ENCODE measurements at places on chromosomes 2 and 18.

DNA sequence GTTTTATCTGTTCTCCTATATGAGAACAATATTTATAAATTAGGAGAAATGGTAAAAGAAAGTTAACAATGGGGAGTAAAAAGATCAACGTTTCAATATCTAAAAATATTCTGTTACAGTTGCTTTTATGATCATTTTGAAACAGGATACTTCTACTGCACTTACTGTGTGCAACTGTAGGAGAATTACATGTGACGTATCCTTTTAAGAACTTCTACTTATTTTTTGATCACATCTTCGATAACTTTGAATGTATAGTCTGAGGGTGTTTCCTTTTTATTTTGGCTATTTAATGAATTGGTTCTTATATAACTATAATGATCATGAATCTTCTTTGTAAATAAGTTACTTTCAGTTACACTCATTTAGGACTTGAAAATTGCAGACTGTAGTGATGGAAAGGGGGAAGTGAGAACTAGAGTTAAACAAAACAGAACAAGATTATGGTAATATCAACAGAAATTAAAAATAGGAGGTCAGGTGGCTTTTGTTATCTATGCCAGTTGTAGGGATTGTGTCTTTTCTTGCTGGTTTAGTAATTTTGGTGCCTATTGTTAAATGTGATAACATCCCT, 109.9 kb downstream of the MSTN start:
- DNase-seq = no peak

GRCh38 chr2:49286726-49287125, 132.4 kb upstream of the FSHR start:
- no peak for DNase-seq

- no peak for DNase-seq
Observed at GRCh38 chr2:198702796-198703195, 754.9 kb downstream of the SATB2 start.

- DNase-seq = no peak
Observed at GRCh38 chr2:197149546-197149945, 161.0 kb downstream of the ANKRD44 start.

GRCh38 chr2:68435615-68436014, 31.5 kb downstream of the FBXO48 start:
- DNase-seq = no peak

GRCh38 chr2:189273734-189274133, 94.2 kb upstream of the COL5A2 start:
- no peak for DNase-seq

- DNase-seq = no peak
Observed at GRCh38 chr18:39558658-39559057, 1993.1 kb upstream of the CELF4 start.

- DNase-seq = no peak
Observed at GRCh38 chr18:23155537-23155936, 20.3 kb downstream of the CABLES1 start.

DNA sequence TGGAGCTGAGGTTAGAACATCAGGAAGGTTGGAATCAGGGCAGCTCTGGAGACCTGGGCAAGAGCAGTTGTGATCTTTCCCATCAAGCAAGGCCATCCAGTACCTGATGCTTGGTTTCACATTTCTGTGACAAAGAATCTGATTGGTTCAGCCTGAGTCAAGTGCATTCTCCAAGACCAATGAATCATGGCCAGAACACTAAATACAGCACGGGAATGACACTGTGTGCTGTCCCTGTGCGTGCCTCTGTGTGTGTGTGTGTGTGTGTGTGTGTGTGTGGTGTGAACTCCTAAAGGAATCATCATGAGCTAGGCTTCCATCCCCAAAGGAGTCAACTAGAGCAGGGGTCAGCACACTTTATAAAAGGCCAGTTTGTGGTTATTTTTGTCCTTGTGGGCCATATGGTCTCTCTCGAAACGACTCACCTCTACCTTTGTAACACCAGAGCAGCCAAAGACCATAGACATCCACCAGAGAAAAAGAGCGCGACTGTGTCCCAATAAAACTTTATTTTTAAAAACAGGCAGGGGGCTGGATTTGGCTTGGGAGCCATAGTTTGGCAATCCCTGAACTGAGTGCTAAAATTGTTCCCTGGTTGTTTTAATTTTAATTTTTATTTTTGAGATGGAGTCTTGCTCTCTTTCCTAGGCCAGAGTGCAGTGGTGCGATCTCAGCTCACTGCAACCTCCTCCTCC, 99.7 kb downstream of the INHBB start:
- DNase-seq = no peak

- no peak for DNase-seq
Observed at GRCh38 chr18:57895182-57895581, 92.1 kb upstream of the ATP8B1 start.

- DNase-seq = peak; percentile 40
Observed at GRCh38 chr2:88874063-88874657, 182.7 kb downstream of the RPIA start.

- DNase-seq = no peak
Observed at GRCh38 chr2:51472300-51472699, 440.4 kb upstream of the NRXN1 start.

GRCh38 chr2:46781468-46782189, 134.0 kb downstream of the MCFD2 start:
- DNase-seq = no peak

GRCh38 chr2:217731805-217732204, 271.0 kb downstream of the TNS1 start:
- DNase-seq = no peak

DNA sequence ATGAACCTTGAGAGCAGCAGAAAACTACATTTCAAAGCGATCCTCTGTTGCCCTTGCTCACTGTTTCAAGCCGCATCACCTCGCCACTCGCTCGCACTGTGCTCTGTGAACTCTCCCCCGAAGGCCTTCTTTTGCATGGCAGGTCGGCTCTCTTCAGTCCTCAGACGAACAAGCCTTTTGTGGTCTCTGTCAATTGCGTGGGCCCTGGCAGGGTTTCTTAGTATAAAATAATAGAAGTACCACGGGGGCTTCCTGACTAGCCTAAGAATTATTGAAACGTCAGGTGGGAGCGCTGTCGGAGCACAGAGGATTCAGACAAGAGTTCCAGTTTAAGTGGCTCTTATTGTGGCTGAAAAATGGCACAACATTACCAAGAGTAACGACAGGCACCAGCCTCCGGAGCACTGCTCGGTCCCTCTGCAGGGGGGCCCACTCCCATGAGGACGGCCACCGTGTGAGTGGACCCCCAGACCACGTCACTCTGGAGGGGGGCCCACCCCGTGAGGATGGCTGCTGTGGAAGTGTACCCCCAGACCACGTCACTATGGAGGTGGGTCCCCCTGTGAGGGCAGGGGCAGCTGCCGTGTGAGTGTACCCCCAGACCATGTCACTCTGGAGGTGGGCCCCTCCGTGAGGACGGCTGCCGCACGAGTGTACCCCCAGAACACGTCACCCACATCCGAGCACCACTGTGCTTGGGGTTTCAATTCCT, 237.7 kb downstream of the HDAC4 start:
- DNase-seq = no peak

GRCh38 chr18:23872701-23873550, 141.6 kb upstream of the TTC39C start:
- no peak for DNase-seq

- no peak for DNase-seq
Observed at GRCh38 chr2:43425659-43426058, 170.2 kb downstream of the THADA start.

GRCh38 chr2:212364112-212364985, 174.3 kb downstream of the ERBB4 start:
- no peak for DNase-seq

DNA sequence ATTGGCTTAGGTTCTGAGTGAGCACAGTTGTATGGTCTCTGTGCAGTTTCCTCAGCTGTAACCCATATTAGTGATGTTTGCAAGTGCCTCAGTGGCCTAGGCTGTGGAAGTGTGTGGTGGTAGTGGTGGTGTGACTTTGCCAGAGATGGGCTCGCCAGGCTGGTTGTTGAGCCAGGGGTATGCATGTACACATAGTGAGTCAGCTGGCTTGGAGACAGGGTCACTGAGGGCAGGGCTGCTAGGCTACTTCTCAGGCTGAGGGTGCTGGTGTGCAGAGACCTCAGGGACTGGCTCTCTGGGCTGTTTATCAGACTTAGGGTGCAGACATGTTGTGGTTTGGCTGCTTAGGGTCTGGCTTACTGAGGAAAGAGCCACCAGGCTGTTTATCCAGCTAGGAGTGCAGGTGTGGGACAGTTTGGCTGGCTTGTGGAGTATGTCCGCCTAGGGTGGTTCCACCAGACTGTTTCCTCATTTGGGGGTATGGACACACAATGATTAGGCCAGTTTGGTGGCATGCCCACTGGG, 15.0 kb downstream of the APLF start:
- DNase-seq = no peak

DNA sequence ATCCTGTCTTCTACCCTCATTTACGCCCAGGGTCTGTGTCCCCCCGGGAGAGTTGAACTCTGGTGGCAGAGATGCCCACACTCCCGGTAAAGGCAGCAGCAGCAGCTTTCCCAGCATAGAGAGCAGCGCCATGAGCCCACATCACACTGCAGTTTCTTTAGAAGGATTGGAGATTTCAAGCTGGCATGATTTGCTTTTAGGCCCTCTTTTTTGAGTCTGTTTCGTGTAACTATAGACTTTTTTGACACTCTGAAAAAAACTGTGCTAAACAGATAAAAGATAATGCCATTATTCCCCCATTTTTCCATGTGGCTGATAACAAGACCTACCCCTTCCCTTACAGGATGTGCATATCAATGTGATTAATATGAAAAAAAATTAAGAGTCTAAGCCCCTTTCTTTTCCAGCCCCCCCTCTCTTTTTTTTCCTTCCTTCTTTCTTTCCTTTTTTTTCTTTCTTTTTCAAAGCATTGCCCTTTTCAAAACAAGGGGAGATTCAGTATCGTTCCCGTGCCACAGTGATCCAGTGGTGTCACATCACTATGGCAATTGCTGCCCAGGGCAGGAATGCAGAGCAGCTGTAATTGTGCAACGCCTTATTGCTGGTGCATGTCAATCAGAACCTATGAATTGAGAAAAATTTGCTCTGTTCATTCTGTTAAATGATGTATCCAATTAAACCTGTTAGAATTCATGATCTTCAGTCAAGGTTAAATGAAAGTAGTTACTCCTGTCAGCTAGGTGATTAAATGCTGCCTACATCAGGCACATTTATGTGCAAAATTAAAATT, 104.5 kb downstream of the CDCA7 start:
- no peak for DNase-seq

DNA sequence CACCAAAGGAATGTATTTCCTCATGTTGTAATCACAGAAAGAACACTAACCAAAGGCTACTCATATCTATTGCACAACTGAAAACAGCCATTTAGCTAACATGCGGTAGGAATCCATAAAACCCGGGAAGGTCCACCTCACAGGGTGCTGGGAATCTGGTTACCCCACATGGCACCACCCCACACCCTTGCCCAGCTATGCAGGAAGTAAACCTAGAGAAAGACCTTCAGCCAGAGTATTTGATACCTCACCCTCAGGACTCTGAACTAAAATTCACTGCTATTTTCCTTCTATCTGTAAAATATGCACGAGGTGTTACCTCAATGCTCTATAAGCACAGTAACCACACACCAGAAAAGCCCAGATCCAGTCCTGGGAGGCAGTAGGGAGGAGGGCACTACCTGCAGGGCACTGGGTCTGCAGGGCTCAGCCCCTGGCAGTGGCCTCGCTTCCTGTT, 45.8 kb downstream of the PTPN2 start:
- peak; percentile 37 for DNase-seq

- no peak for DNase-seq
Observed at GRCh38 chr2:39583781-39584180, 81.9 kb upstream of the TMEM178A start.

- DNase-seq = no peak
Observed at GRCh38 chr2:99707592-99707991, 217.8 kb upstream of the REV1 start.
